ENCODE measurements at places on chromosomes 16 and 17. TPM values are rescaled to one million over a fixed set of nuclear protein-coding genes. Genes with fewer than 3 reads are reported as not detected.

The TNFRSF17 gene
- 4.3 TPM for total RNA-seq

The CPHXL gene
- 1.2 TPM for total RNA-seq

GRCh38 chr16:50534091-50534490 lies 14.1 kb upstream of the NKD1 start:
- DNase-seq = no peak

DNA sequence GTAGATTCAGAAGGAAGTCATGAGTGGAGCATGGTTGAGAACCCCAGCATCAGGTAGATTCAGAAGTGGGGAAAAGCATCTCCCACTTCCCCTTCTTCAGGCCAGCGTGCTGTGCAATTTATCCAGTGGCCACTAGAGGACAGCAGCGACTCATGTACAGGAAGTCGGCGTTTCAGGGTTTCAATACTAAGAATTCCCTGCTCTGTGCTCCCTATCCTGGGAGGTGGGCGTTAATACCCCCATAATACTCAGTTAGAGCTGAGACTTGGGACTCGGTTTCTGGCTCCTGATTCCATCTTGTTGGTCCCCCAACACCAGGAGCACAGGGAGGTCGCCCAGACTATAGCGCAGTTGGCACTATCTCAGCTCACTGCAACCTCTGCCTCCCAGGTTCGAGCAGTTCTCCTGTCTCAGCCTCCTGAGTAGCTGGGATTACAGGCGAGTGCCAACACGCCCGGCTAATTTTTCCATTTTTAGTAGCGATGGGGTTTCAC lies 75.3 kb upstream of the AMZ2 start:
- peak; percentile 84 for DNase-seq

DNA sequence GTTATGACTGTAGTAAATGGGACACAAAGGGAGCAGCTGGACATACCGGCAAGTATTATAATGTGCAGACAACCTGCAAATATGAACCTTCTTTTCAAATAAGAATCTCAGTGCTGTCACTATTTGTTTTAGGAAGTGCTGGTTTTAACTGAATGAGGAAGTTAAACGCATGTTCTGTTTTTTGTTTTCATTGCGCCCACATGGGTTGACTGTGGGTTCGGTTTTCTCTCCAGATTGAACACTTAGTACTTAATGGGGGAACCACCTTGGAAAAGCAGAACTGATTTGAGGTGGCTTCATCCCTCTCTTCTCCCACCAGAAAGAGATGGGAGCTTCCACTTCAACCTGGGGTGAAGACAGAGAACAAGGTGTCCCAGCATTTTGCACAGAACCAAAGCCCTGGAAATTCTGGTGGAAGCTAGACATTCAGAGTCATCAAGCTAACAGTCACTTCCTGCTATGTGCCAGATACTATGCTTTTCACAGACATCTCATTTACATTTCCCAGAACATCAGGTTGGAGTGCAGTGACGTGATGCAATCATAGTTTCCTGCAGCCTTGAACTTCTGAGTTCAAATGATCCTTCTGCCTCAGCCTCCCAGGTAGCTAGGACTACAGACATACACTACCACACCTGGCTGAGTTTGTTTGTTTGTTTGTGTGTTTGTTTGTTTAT lies 149.8 kb downstream of the CDH13 start:
- DNase-seq = no peak

GRCh38 chr17:7572588-7573323 lies 6.7 kb upstream of the CD68 start:
- peak; percentile 100 for DNase-seq

The ROGDI gene
- 30.0 TPM for total RNA-seq

DNA sequence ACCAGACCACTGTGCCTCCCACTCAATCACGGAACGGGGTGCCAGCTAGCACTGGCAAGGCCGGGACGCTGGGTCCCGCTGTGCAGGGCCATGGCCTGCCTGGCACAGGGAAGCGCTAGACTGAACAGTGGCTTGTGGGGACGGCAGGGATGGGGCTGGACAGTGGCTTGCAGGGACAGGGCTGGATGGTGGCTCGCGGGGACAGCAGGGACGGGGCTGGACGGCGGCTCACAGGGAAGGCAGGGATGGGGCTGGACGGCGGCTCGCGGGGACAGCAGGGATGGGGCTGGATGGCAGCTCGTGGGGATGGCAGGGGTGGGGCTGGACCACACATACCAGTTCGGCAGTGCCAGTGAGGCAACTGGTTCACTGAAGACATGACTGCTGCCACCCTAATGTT lies 32.6 kb downstream of the LMF1 start:
- no peak for DNase-seq

The PIMREG gene
- total RNA-seq = 1.3 TPM

DNA sequence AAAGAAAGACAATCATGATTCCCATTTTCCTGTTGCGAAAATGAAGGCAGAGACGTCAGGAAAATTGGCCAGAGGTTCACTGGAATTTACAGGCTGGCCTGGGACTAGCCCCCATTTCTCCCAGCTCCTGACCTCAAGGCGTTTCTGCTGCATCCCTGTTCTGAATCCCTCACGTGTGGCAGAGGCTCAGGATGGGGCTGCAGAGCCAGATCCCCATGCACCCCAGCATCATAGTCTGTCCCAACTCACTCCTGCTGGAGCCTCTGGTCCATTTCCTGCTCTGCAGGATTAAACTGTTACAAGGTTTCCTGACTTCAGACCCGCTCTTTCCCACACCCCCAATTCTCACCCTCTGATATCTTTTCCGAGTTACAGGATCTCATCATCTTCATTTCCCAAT lies 2.9 kb downstream of the GPRC5B start:
- no peak for DNase-seq

GRCh38 chr16:17357307-17358062 lies 113.3 kb downstream of the XYLT1 start:
- no peak for DNase-seq

DNA sequence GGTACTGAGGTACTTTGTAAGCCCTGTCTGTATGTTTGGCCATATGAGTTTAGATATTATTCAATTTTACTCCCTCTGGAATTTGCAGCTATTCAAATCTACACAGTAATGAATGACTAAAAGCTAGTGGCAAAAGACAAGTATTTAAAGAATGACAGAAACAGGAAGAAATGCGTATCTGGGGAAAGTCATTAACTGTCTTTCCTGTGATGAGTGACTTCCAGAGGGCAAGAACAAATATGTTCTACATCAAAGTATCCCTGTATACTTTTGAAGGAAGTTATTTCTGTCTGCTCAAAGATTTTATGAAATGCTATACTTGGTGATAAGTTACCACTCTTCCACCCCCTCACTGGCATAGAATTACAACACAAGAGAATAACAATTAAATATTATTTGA lies 489.3 kb upstream of the SOX9 start:
- no peak for DNase-seq

- no peak for DNase-seq
Observed at GRCh38 chr16:8645831-8646230, 24.3 kb downstream of the METTL22 start.

The NPEPPS gene
- 104 TPM for total RNA-seq

DNA sequence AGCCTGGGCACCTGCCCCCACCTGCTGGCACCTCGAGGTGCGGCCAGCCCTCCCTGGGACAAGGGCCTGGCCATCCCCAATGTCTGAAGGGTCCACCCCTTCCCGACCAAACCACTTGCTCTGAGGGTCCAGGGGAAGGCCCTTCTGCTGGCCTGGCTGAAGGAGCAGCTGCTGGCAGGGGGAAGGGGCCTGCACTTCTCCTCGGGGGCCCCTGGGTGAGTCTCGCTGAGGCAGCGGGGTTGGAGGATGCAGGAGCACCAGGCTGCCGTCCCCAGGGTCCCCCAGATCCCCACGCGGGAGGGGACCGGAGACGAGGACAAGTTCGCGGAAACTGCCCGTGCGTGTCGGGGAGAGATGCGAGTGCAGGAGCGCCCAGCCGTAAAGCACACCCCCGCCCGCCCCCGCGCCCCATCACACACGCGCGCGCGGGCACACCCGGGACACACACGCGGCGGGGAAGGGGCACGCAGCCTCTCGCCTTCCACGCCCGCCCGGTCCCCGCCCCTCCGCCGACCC lies 725 bp upstream of the CACNA1H start:
- DNase-seq = no peak

DNA sequence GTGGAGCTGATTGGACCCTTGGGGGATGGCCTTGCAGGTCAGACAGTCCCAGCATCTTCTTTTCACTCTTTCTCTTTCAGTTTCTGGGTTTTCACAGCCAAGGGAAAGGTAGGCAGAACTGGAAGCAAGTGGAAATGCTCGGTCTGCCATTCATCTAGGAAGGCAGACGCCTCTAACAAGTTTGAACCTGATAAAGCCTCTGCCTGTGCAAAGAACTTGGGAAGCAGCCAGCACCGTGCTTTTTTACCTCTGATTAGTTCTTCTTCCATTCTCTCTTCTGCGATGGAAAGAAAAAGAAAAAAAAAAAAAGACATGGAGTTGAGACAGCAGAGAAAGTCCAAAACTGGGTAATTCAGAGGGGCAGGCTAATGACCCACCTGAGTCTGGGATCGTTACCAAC lies 997.8 kb upstream of the EEF2KMT start:
- no peak for DNase-seq

DNA sequence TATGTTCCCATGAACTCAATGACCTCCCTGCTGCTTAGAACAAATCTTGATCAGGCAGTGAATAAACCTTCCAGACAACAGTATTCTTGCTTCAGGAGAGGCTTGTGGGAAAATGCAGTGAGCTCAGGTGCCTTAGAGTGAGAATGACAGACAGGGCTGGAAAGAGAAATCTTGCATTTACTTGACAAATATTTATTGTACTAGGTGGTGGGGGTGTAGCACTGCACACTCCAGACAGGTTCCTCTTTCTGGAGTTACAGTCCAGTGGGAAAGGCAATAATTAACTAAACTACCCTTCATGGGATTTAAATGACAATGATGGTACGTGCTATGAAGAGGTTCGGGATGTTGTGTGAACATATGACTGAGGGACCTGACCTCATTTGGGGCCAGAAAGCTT lies 182.9 kb downstream of the SHISA9 start:
- DNase-seq = no peak

GRCh38 chr16:66977341-66978113 lies 10.9 kb upstream of the CES4A start:
- peak; percentile 94 for DNase-seq

GRCh38 chr17:44955674-44956425 lies 8.3 kb upstream of the KIF18B start:
- no peak for DNase-seq

The FLCN gene
- total RNA-seq = 129 TPM

The TSNAXIP1 gene
- total RNA-seq = 31.3 TPM

DNA sequence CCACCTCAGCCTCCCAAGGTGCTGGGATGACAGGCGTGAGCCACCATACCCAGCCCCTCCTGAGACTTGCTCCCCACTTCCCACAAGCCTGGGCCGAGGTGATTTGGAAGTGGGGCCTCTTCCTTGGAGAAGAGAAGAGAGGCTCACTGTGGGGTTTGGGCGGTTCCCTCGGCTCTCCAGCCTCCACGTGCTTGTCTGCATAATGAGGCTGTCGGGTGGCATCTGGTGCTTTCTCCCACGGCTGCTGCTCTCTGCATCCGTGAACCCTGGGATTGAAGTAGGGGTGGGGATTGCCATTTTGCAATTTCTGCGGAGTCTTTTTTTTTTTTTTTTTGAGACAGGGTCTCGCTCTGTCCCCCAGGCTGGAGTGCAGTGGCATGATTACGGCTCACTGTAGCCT lies 101.4 kb downstream of the RAP1GAP2 start:
- DNase-seq = no peak

The MGAT5B gene
- 9.0 TPM for total RNA-seq
